Smooth muscle cell of the coronary artery (primary cell): ENCODE measurements at places on chromosomes 5 and 9. TPM values are rescaled to one million over a fixed set of nuclear protein-coding genes. Genes with fewer than 3 reads are reported as not detected.

The GDA gene
- total RNA-seq, result not detected in 2 replicates

The GALNT12 gene
- 2.2 and 13.6 TPM in 2 replicates for total RNA-seq

The PTGDS gene
- 1.1 and 33.0 TPM in 2 replicates for total RNA-seq

The GAS1 gene
- total RNA-seq, result 0.15 and 57.4 TPM in 2 replicates

The SPOCK1 gene
- total RNA-seq, result 273 and 727 TPM in 2 replicates

The PAEP gene
- not detected in 2 replicates for total RNA-seq

The CCDC180 gene
- 0.12 and 0.45 TPM in 2 replicates for total RNA-seq

The PCDH12 gene
- under 0.01 and 1.2 TPM in 2 replicates for total RNA-seq

The DIAPH1 gene
- 16.0 and 23.2 TPM in 2 replicates for total RNA-seq

The ZNF658 gene
- 2.9 and 3.0 TPM in 2 replicates for total RNA-seq

The SLCO4C1 gene
- not detected in 2 replicates for total RNA-seq

The ANKRD34B gene
- total RNA-seq, result not detected in 2 replicates

The TOPORS gene
- 23.1 and 23.7 TPM in 2 replicates for total RNA-seq

The VAV2 gene
- total RNA-seq, result 12.4 and 16.5 TPM in 2 replicates

The WWC1 gene
- 0.38 and 3.2 TPM in 2 replicates for total RNA-seq

The CPLANE1 gene
- 9.9 and 12.4 TPM in 2 replicates for total RNA-seq

The TRIM36 gene
- 0.12 and 0.15 TPM in 2 replicates for total RNA-seq

The CRHBP gene
- 0.38 and 0.82 TPM in 2 replicates for total RNA-seq

The KLHL9 gene
- total RNA-seq, result 25.9 and 31.9 TPM in 2 replicates

The DDX4 gene
- total RNA-seq, result not detected in 2 replicates

The B4GALT1 gene
- 10.4 and 37.4 TPM in 2 replicates for total RNA-seq

The DDX41 gene
- 138 and 249 TPM in 2 replicates for total RNA-seq

The HCN1 gene
- 0.30 TPM in 1 of 2 replicates, not detected in the other for total RNA-seq

The PCDHGA10 gene
- 2.6 and 4.2 TPM in 2 replicates for total RNA-seq

The LPCAT1 gene
- total RNA-seq, result 42.9 and 68.6 TPM in 2 replicates

The FPGS gene
- 82.5 and 90.2 TPM in 2 replicates for total RNA-seq

The CKMT2 gene
- 2.5 and 12.8 TPM in 2 replicates for total RNA-seq

The OR1Q1 gene
- 0.08 and 1.2 TPM in 2 replicates for total RNA-seq

The ARHGEF28 gene
- total RNA-seq, result 4.3 and 26.2 TPM in 2 replicates

The SLC6A7 gene
- not detected in 2 replicates for total RNA-seq

The DMRT3 gene
- not detected in 2 replicates for total RNA-seq

The TMC1 gene
- total RNA-seq, result 0.68 and 1.3 TPM in 2 replicates

The APBB3 gene
- total RNA-seq, result 22.9 and 38.1 TPM in 2 replicates

The ENTR1 gene
- total RNA-seq, result 17.3 and 28.6 TPM in 2 replicates

The KIF20A gene
- total RNA-seq, result 1.5 and 17.1 TPM in 2 replicates

The CCDC171 gene
- total RNA-seq, result 1.7 and 3.6 TPM in 2 replicates

The ERGIC1 gene
- total RNA-seq, result 114 and 220 TPM in 2 replicates

The SLC22A4 gene
- 1.5 and 3.8 TPM in 2 replicates for total RNA-seq

The SLC34A1 gene
- not detected in 2 replicates for total RNA-seq

The TTC39B gene
- total RNA-seq, result 6.1 and 8.0 TPM in 2 replicates

The SAXO1 gene
- under 0.01 and 0.08 TPM in 2 replicates for total RNA-seq

The IFNA21 gene
- not detected in 2 replicates for total RNA-seq

The PDE8B gene
- 0.15 TPM in 1 of 2 replicates, not detected in the other for total RNA-seq

The IL9 gene
- total RNA-seq, result not detected in 2 replicates

The TMEM215 gene
- total RNA-seq, result not detected in 2 replicates

The ZNF354C gene
- total RNA-seq, result 4.8 and 6.4 TPM in 2 replicates
